ENCODE measurements at places on chromosomes 7 and 10.

DNA sequence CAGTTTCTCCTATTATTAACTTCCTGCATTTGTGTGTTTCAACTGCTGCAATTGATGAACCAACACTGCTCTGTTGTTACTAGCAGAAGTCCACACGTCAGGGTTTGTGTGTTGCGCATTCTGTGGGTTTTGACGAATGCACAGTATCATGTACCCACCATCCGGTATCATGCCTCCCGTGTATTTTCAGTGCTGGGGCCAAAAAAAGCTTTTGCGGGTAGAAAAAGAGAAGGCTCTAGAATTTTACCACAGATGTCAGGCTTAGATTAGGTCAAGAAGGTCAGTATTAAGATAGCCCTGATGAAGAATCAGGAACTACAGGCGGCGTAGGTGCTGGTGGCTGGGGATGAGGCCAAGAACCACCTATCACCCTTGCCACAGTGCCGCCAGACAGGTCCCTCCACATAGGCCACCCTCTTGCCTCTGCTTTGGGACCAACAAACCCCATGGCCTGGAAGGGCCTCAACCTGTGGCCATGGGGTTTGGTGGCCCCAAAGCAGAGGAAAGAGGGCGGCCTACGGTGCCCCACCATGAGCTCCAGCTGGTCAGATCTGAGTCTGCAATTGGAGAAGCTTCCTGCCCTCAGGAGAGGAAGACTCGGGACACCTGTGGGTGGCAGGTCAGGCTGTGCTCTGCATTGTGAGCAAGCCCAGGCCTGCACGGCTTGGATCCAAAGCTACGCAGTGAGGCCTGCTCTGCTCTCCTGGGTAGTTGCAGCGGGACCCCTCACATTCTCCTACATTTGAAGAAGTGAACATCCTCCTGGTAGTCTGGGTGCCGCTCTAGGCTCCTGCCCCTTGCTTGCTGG is 71.9 kb downstream of the MKI67 start:
- no peak for DNase-seq

- DNase-seq: no peak
Observed at GRCh38 chr7:40990841-40991240, 712.0 kb downstream of the INHBA start.

GRCh38 chr7:135716677-135717238 is 11.2 kb downstream of the SLC13A4 start:
- DNase-seq: no peak

- DNase-seq: no peak
Observed at GRCh38 chr7:131381069-131381838, 53.6 kb downstream of the MKLN1 start.

GRCh38 chr7:152176797-152177196 is 151.3 kb downstream of the GALNT11 start:
- DNase-seq: no peak

GRCh38 chr10:18104223-18104872 is 35.9 kb upstream of the CACNB2 start:
- peak; percentile 15 for DNase-seq

DNA sequence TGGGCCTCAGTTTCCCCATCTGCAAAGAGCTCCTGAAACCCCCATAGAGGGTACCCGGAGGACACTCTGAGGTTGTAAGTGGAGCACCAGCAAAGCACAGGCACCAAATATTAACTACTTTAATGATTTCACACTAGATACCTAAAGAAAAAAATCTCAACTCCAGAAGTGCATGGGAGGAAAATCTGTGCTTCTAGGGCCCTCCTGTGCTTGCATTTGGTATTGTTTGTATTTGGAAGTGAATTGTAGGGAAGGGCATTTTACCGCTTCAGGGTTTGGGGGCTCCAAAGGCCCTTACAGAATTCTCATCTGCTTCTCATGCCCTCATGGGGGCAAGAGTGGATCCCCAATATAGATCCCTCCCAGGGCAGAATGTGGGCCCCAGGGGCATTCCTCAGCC is 22.4 kb upstream of the DRGX start:
- no peak for DNase-seq

DNA sequence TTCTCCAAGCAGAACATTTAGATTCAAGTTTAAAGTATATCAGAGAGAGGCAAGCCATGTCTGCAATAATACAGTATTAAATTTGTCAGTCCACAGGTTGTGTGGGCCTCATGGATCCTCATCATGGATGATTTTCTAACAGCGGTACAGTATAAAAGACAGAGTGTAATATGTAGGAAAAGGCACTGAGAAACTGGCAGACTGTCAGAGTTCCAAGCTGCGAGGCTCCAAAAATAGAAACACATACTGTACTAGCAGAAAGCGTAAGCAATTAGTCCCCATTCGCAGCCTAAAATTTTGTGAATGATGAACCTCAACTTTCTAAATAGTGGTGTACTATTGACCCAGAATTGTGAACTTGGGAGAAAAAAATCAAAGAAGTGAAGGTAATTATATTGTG is 933.3 kb downstream of the XPNPEP1 start:
- DNase-seq: no peak

- DNase-seq: no peak
Observed at GRCh38 chr10:1448252-1448930, 288.9 kb downstream of the ADARB2 start.

DNA sequence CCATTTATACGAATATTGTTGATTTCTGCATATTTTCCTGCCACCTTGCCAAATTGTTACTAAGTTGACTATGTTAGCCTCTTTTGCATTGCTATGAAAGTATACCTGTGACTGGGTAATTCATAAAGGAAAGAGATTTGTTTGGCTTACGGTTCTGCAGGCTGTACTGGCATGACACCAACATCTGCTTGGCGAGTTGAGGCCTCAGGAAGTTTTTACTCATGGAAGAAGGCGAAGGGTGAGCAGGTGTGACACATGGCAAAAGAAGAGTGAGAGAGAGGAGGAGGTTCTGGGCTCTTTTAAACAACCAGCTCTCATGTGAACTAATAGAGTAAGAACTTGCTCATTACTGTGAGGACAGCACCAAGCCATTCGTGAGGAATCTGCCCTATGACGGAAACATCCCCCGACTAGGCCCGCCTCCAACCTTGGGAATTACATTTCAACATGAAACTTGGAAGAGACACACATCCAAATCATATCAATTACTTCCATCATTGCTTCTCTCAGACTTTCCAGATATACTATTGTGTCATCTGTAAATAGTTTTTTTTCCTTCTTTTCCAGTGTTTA is 8.4 kb downstream of the RALA start:
- DNase-seq: no peak

DNA sequence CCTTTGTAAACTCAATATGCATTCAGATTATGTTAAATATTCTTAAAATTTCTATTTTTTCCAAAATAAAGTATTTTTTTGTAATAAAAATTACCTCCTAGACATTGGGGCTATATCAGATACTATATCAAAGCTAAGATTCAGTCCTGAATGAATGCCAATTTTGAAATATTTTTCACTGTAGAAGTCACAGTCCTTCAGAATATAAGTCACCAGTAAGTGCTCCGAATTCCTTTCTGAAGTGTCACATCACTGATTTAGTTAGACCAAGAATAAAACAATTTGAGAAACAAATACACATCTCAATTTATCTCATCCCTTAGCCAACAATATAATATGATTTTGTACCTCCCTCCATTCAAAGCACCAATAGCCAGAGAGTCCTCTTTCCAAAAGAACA is 33.9 kb upstream of the GSAP start:
- no peak for DNase-seq

All from T-helper 9 cell (primary cell).